AG04450 (cell line): ENCODE measurements at places on chromosomes 3 and 15. TPM values are rescaled to one million over a fixed set of nuclear protein-coding genes. Genes with fewer than 3 reads are reported as not detected.
A peak's percentile ranks its signal among the peaks of the same experiment; 100 is the strongest.

DNA sequence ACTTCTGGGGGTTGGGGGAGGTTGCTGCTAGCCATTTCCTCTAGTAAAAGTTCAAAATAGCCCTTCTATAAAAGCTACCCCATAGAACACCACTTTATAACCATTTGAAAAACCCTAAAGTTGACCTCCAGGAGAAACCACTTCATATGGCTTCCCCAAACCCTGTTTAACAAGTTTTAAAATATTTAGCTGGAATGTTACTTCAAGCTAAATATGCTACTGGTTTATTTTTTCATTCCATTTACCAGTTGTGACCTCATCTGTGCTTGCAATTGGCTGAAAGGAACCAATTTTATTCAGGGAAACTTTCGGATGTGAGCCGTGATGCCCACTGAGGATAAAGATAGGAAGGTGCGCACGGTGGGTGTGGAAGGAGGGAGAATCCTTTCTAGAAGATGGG, 221.3 kb downstream of the SUCLG2 start:
- no peak for DNase-seq

DNA sequence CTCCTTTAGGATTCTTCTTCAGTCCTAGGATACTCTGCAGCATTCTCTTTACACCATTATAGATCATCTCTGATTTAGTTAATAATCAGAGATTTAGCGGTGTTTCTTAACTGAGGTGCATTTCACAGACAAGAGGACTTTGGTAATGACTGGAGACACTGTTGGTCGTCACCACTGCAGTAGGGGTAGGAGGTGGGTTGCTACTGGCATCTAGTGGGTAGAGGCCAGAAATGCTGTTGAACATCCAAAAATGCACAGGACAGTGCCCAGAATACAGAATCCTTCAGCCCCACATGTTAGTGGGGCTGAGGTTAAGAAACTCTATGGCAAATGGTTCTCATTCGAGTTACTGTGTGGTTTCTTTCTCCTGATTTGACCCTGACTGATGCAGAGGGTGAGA, 80.4 kb upstream of the LMCD1 start:
- no peak for DNase-seq

DNA sequence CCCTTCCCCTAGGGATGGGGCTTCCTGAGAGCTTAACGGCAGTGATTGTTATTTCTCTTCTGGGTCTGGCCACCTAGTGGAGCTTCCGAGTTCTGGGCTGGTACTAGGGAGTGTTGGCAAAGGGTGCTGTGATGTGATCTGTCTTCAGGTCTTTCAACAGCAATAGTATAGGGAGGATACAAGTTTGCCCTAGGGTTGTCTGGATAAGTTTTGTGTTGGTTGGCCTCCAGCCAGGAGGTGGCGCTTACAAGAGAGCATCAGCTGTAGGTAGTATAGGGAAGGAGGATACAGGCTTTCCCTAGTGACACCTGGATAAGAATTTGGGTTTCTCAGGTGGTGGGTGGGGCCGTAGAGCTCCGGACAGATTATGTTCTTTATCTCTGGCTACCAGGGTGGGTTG, 19.2 kb upstream of the CPOX start:
- DNase-seq: no peak

GRCh38 chr3:190192739-190193138, 72.0 kb upstream of the P3H2 start:
- DNase-seq: no peak

- no peak for DNase-seq
These were observed 1.1 kb upstream of the GPR62 start for GRCh38 chr3:51954105-51954504.

SOX14 gene
- polyA plus RNA-seq: not detected in 2 replicates

GRCh38 chr15:66677336-66677735, 24.7 kb upstream of the SMAD6 start:
- DNase-seq: no peak

ZIC1 gene
- polyA plus RNA-seq: not detected in 2 replicates

DNA sequence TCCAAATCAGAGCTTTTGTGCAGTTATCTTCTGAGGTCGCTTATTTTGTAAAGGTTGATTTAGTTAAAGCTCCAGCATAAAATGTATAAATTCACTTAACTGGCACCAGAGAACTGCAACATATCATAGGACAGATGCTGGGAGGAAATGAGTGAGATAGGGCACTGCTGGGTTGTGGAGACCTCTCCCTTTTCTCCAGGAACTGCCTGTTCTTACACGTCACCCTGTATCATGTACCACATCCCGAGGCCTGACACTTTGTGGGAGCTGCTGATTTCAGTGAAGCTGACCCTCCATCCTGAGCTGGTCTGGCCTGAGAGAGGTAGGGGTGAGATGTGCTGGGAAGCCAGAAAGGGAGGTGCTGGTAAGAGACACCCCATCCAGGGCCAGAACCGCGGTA, 213.8 kb upstream of the FEZF2 start:
- no peak for DNase-seq

DNA sequence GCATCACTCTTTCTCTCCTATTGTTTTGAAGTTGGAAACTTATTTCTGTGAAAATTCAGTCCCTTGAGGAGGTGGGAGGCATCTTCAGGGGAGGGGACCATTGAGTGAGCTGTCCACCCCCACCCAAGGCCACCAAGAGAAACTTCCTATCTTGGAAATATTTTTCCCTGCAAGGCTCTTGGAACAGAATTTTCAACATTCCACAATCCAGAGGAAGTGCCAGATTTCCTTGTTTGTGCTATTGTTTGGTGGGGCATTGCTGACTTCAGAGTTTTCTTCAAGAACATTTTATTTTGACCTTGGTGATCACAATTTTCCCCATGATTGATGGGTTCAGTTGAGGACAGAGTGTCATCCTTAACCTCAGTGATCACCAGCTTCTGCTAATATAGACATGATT, 12.0 kb downstream of the DNASE1L3 start:
- no peak for DNase-seq

DNA sequence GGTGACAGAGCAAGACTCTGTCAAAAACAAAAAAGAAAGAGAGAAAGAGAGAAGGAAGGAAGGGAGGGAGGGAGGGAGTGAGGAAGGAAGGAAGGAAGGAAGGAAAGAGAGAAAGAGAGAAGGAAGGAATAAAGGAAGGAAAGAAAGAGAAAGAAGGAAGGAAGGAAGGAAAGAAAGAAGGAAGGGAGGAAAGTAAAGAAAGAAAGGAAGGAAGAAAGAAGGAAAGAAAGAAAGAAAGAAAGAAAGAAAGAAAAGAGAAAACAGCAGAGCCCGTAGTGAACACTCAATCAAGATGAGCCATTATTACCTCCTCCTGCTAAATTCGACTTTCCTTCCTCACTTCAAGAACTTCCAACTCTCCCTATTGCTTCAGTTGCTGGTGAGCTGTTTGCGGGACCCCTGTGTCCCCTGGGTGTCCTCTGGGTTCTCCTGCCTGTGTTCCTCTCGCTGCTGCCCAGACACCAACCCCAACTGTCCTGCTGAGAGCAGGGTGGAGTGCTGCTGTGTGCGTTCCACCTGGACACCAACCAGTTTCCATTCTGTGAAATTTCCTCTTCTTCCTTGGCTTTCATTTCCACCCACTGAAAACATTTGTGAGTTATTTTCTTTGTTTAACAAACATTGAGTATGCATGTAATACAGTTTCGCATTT, 266.4 kb downstream of the FAM43A start:
- no peak for DNase-seq

CLSTN2 gene
- polyA plus RNA-seq: 0.02 and 0.04 TPM in 2 replicates

DNA sequence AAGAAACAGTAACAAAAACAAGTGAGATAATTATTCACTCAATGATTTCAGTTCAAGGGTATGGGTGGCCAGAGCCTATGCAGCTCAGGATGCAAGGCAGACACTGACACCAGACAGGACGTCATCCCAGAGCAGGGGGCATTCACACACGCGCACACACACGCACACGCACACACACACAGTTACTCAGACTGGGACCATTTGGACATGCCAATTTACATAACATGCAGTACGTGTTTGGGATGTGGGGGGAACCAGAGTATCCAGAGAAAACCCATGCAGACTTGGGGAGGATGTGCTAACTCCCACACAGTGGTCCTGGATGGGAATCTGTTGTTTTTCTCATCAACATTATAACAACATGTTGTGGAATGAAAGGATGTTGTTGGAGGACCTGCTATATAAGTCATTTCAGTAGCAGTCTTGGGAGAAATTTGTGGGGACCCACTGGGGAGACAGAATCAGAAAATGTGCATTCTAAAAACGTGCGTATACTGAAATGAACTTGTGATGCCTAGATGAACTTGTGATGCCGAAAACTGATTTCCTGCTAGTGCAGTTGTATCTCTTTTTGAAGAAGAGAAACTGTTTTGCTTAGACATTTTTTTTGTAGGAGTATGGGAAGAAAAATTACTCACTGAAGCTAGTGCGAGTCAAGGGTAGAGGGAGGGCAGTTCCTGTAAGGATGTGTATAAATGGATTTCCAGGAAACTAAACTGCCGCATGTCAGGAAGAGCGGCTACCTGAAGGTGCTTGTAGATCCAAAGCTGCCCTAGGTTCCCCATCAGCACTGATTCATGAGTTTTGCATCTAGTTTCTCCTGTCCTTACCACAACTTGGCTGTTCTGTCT, 25.2 kb downstream of the CD200 start:
- no peak for DNase-seq

- DNase-seq: no peak
These were observed 33.4 kb upstream of the STIMATE start for GRCh38 chr3:52930748-52931147.

DNA sequence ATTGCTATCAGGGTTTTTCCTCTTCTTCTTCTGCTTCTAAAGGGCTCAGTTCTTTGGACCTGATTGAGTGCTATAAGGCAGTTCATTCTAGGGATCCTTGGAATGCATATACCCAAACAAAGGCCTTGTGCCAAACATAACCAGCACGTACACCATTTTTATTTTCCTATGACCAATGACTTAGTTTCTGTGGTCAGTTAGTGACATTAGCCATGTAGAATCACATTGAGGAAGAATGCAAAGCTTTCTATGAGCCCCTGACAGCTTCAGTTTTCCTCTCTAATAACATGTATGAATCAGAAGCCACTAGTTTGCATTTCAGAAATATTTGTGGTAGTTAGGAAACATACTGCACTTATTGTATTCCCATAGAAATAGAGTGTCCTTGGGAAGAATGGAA, 240.0 kb downstream of the THRB start:
- DNase-seq: peak; percentile 54

DNA sequence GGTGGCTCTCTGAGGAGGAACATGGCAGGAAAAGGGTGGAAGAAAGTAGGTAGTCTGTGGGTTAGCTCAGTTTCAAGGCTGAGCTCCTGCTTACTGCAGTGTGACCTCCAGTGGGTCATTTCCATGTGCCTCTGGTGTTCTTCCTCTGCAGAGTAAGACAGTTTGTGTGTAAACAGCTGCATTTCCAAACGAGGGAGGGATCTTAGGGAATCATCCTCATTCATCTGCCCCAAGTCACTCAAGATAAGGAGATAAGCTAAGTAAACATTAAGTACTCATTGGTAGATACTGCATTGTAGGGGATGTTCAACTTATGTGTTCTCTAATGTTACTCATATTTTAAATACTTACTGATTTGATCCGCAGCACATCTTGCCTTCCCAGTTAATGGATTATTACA, 83.6 kb downstream of the CLSTN2 start:
- no peak for DNase-seq

DNA sequence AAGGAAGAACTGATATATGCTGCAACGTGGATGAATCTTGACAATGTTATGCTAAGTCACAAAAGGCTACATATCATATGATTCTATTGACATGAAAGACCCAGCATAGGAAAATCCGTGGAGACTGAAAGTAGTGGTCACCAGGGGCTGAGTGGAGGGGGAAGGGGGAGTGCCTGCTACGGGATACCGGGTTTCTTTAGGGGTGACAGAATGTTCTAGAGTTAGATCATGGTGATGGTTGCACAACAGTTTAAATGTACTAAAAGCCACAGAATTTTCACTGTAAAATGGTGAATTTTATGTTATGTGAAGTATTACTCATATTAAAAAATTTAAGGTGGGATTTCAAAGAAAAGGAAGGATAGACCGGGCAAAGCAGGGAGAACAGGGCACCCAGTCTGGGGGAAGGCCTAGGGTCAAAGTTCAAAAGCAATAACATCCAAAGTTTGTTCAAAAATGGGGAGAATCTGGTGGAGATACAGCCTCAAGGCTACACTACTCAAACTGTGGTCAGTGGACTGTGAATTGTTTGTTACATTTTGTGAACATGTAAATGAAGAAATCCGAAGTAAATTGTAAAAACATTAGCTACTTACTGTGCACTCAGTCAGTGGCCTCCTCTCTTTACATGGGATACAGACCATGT, 74.2 kb upstream of the FNDC3B start:
- no peak for DNase-seq

- DNase-seq: no peak
These were observed 314.7 kb downstream of the LPP start for GRCh38 chr3:188468662-188469061.

GLDN gene
- polyA plus RNA-seq: 0.17 and 0.25 TPM in 2 replicates

AADAC gene
- not detected in 2 replicates for polyA plus RNA-seq

DNA sequence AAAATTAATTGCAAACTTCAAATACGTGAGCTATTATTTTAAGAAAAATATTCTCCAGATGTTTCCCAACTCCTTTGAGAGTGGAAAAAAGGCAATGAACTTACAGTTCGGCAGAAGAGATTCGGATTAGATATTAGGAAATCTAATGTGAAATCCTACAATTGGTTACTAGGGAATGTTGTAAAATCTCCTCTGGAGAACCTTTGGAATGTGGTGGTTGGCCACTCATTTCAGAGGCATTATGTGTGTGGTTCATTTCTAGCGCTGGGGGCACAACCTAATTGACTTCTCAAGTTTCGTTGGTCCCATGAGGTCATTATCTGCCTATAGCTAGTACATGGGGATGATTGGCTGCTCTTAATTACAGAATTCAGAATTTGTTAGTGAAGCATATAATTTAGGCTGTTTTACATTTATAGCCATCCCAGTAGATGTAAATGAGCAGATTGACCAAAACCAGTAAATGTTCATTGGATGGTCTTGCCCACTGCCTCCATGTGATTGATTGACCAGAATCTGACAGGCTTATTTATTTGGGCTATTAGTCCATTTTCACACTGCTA, 34.6 kb upstream of the CMSS1 start:
- DNase-seq: peak; percentile 85

CACNA2D2 gene
- polyA plus RNA-seq: 0.09 TPM in 2 replicates

GRCh38 chr15:76197703-76198455, 113.4 kb downstream of the ETFA start:
- DNase-seq: no peak

GRCh38 chr3:128397484-128397883, 69.2 kb downstream of the DNAJB8 start:
- DNase-seq: no peak

DNA sequence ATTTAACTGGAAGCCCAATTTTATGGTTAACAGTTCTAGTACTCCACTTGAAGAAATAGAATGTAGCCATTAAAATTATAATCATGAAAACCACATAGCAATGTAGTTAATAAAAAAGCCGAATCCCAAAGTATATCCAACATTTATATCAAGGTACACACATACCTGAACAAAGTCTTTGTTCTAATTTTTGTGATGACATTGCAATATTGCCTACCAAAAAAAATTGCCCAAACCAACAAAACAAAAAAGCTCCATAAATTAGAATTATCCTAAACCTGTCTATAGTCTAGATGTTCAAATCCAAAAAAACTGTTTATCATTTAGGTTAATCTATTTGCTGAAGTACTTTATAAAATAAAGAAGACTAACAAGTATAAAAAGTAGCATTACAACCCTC, 70.8 kb downstream of the CSNK1G1 start:
- no peak for DNase-seq
